ENCODE measurements at places on chromosomes 2 and 18. TPM values are rescaled to one million over a fixed set of nuclear protein-coding genes. Genes with fewer than 3 reads are reported as not detected.

NLRC4 gene
- total RNA-seq = not detected

SMAD2 gene
- 266 TPM for total RNA-seq

IL36G gene
- not detected for total RNA-seq

GREB1 gene
- total RNA-seq = 0.30 TPM

OTOS gene
- not detected for total RNA-seq

IHH gene
- not detected for total RNA-seq

VWA3B gene
- total RNA-seq = not detected

All from activated CD8-positive, alpha-beta memory T cell treated with anti-CD3 and anti-CD28 coated beads for 36 hours (primary cell).